ENCODE measurements at places on chromosomes 11 and 22.
A peak's percentile ranks its signal among the peaks of the same experiment; 100 is the strongest.

DNA sequence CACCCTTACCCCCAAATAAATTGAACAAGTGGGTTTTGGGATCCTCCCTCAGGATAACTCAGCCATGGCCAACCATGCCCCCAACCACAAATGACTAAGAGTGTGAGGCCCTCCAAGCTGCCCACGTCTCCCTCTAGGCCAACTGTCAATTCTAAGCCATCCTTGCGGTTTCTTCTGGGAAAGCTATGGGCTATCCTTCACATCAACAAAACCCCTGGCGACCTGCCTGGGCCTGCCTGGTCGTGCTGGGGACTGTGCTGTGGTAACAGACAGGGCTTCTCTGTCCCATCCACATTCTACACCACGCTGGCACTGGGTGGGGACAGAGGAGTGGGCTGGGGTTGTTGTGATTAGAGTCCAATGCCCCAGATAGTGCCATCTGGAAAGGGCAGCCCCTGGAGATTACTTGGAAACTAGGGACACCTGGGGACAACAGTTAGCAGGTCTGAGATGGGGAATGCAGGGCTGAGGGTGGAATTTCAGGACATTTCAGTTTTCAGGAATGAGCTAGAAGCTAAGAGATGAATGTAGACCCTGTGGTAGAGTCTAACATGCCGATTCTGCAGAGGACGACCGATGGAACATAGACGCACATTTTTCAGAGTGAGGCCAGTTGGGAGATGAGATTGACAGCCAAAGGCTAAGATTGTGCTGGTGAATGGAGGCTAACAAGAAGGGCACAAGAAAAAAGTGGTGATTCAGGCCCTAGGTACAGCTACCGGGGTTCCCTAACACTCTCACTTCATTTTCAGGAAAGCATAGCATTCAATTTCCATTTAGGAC lies 131.9 kb downstream of the RASSF10 start:
- H3K27ac ChIP-seq = no peak overlapping the region
- no peak for DNase-seq
- H3K4me1 ChIP-seq = no peaks in the 10 kb centered on the region
- no peaks in the 10 kb centered on the region for H3K36me3 ChIP-seq

GRCh38 chr22:17966403-17966717 lies 58.0 kb downstream of the MICAL3 start:
- no peaks in the 10 kb centered on the region for H3K36me3 ChIP-seq
- no peak for DNase-seq
- H3K27me3 ChIP-seq = no peaks in the 10 kb centered on the region
- H3K4me1 ChIP-seq = peaks cover 73% of the 10 kb centered on the region
- H3K27ac ChIP-seq = no peak overlapping the region

DNA sequence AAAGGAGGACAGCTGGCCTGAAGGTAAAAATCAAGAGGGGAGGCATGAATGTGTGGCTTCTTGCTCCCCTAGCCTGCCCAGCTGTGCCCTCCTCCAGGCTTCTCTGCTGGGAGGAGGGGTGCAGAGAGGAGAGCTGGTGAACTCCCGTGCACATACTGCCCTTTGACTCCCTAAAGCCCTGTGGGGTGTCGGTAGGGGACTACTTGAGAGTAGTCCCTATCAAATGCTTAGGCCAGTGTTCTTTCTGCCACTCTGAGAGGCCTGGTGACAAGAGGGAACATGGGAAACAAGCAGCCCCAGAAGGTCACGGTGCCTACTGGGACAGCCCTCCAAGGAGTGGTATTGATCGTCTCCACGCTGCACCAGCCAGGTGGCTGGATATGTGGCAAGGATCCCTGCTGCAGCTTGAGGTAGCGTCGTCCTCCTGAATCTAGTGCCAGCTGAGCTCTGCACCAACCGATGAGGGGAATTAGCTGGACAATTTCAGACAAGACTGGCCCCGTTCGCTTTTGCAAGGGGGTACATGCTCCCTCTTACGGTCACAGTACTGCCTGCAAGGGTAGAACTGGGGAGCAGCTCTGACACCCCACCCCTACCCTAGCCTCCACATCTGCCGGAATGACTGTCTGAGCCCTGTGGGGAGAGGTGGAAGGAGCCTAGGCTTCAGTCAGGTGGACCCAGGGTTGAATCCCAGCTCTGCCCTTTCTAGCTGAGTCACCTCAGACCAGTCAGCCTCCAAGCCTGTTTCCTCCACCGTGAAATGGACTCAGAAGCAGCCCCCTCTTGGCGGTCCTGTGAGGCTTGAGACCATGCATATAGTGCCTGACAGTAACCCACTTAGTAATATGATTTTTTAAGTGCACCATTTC lies 17.1 kb upstream of the C11orf96 start:
- no peaks in the 10 kb centered on the region for H3K27me3 ChIP-seq
- no peak for DNase-seq
- no peak overlapping the region for H3K4me3 ChIP-seq
- H3K36me3 ChIP-seq = peaks cover 15% of the 10 kb centered on the region

- no peak overlapping the region for H3K4me3 ChIP-seq
- no peak for DNase-seq
- H3K4me1 ChIP-seq = no peaks in the 10 kb centered on the region
- H3K36me3 ChIP-seq = no peaks in the 10 kb centered on the region
- no peaks in the 10 kb centered on the region for H3K27me3 ChIP-seq
- no peak overlapping the region for H3K27ac ChIP-seq
Observed at GRCh38 chr11:103112364-103112763, 3.1 kb downstream of the DYNC2H1 start.

GRCh38 chr11:12186701-12187100 lies 76.3 kb downstream of the MICAL2 start:
- H3K4me1 ChIP-seq = peaks cover 33% of the 10 kb centered on the region
- no peak overlapping the region for H3K27ac ChIP-seq
- H3K27me3 ChIP-seq = no peaks in the 10 kb centered on the region
- no peak overlapping the region for H3K4me3 ChIP-seq
- peaks cover 15% of the 10 kb centered on the region for H3K36me3 ChIP-seq

GRCh38 chr22:37018086-37018814 lies 997 bp downstream of the TST start:
- H3K4me1 ChIP-seq = peaks cover 15% of the 10 kb centered on the region
- H3K4me3 ChIP-seq = peak overlapping the region; percentile 97
- peak overlapping the region; percentile 87 for H3K27ac ChIP-seq
- DNase-seq = no peak
- H3K27me3 ChIP-seq = no peaks in the 10 kb centered on the region
- no peaks in the 10 kb centered on the region for H3K36me3 ChIP-seq

DNA sequence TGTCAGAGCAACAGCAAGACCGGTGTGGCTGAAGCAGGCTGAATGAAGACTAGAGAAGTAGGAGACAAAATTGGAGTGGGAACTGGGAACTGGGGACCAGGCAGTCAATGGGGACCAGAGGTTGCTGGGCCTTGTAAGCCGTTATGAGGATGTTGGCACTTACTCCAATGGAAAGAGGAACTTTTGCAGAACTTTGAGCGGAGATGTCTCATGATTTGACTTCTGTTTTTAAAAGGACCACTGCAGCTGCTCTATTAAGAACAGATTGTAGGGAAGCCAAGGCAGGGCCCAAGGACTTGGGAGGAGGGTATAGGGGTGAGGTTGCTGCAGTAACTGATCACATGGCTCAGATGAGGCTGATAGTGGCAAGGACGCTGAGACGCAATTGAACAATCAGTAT lies 34.2 kb downstream of the IL18 start:
- H3K27me3 ChIP-seq = no peaks in the 10 kb centered on the region
- H3K36me3 ChIP-seq = no peaks in the 10 kb centered on the region
- H3K4me1 ChIP-seq = no peaks in the 10 kb centered on the region
- DNase-seq = no peak
- H3K27ac ChIP-seq = no peak overlapping the region

All from heart left ventricle (tissue), 16 donors.